CD4-positive, alpha-beta T cell treated with Interleukin-6 for 4 hours (primary cell): ENCODE measurements at places on chromosomes 5 and 9.
A peak's percentile ranks its signal among the peaks of the same experiment; 100 is the strongest.

DNA sequence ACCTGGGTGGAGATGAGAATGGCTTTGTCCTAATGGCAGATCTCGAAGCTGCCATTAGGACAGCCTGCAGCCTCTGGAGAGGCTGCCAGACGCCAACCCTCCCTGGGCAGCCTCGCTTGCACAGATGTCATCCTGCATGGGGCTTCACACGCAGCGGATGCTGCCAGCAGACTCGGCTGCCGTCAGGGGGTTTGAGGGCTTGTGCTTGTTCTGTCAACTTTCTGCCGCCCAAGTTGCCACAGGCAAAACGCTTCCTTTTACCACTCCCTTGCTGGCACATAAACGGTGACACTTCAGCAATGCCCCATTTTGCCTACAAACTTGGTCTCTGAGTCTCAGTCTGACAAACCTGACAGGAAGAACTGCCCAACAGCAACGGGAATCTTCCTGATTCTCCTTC lies 24.7 kb downstream of the DAP start:
- DNase-seq = no peak

DNA sequence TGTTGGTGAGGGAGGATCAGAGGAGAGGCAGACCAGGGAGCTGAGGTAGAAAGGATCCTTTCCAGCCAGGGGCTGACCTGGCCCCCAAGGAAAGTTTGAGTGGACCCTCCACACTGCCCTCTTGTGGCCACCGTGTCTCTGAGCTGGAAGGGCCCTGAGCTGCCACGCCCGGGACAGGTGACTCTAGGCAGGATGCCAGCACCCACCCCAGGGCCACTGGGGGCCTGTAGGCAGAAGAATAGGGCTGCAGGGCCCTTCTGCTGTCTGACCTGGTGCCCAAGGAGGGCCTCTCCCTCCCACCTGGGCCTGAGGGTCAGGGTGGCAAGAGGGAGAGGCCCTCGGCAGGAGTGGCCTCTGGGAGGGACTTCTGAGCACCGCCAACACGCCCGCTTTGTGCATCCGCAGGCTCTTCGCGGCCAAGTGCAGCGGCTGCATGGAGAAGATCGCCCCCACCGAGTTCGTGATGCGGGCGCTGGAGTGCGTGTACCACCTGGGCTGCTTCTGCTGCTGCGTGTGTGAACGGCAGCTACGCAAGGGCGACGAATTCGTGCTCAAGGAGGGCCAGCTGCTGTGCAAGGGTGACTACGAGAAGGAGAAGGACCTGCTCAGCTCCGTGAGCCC lies 76.8 kb downstream of the LMX1B start:
- DNase-seq = peak; percentile 62

- no peak for DNase-seq
Measured at GRCh38 chr5:140083120-140083519, 30.8 kb upstream of the PURA start.

DNA sequence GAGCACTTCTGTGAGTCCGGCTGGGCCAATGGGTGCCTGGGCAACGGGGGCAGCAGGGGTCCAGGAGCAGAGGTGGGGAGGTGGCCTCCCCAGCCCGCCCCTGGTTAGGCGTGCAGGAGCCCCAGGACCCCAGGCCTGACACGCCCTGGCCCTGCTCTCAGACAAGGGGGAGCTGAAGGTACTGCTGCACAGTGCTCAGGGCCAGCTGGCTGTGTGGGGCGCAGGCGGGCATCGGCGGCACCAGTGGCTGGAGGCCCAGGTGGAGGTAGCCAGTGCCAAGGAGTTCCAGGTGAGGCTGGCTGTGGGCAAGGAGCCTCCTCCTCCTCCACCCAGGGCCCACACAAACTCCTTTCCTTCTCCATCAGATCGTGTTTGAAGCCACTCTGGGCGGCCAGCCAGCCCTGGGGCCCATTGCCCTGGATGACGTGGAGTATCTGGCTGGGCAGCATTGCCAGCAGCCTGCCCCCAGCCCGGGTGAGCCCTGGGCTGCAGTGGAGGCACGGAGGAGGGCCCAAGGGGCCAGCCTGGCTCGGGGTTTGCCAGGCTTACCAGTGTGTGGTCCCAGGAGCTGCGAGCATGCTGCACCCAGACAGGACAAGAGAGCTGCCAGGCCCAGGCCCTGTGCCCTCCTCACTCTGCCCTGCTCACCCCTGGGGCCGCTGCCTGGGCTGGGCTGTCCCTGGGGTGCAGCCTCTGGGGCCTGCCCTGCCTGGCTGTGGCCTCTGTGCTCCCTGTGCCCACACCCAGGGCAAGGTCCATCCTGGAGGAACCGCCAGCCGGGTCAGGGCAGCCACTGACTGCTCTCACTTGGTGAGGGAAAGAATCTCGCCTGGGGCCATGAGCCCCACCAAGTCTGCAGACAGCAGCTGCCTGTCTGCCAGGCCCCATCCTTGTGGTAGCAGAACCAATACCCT lies 7.0 kb downstream of the MAMDC4 start:
- DNase-seq = no peak

GRCh38 chr5:147784146-147784987 lies 1.8 kb upstream of the JAKMIP2 start:
- no peak for DNase-seq

DNA sequence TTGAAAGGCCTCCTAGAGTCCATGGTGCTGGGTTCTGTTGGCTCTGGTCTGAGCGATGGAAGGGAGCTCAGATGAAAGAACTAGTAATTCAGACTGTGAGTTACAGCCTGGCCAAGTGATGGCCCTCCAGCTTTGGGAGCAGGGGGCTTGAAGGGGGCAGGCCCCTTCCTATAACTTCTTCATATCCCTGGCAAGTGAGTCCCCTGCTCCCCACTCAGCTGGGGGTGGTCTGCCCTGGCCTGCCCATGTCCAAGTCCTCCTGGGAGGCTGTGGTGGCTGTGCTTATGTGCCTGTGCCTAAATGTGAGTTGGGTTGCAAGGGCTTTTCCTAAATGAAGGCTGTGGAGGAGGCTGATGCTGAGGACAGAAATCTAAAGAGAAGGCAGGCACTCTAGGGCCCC lies 80.1 kb downstream of the MACROH2A1 start:
- no peak for DNase-seq
